ENCODE measurements at places on chromosomes 4 and X.

DNA sequence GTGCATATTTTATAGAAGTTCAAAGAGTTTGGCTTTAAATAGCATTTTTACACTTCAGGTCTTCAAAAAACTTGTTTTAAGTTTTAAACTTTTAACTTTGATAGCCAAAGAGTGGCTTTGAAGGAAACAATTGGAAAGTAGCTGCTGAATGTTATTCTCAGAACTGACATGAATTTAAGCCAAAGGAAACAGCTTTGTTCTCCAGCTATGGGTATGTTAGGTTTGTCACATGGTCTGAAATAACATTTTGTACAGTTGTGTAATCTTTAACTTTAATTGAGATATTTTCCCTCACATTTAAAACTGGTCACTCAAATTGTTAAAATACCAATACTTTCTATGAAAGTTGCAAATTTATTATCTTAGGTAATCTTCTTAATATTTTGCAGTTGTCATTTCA is 564.7 kb downstream of the IL15 start:
- no peak for DNase-seq
- H3K4me1 ChIP-seq = no peaks in the 10 kb centered on the region
- no peak overlapping the region for H3K27ac ChIP-seq
- H3K4me3 ChIP-seq = no peak overlapping the region
- no peaks in the 10 kb centered on the region for H3K36me3 ChIP-seq
- no peaks in the 10 kb centered on the region for H3K27me3 ChIP-seq

DNA sequence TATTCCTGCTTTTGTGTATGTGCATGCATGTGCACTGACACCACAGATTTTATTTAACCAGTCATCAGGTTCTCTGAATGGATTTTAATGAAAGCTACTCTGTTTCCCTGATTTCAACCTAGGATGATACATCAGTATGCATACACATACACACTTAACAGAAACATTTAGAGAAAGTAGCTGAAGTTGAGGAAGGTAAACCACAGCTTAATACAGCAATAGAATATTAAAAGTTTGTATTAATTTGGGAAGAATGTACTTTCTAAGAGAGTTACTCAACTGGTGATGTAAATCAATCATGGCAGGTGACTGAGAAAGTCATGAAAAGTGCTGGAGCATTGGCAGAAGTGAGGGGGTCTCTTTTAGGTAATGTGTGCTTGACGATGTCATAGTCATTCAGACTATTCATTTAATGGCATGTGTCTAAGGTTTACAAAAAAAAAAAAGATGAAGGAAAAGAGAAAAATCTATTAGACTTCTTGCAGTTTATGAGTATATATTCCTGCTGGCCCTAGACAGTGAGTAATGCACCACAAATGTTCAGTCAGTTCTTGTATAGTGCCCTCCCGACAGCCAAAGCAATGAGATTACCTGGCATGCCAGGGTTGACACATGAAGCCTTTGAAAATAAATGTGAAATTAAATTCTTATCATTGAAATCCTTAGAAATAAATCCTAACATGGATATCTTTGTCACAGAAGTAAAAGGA is 187.6 kb downstream of the RAPGEF2 start:
- H3K27me3 ChIP-seq = no peaks in the 10 kb centered on the region
- H3K4me1 ChIP-seq = no peaks in the 10 kb centered on the region
- H3K27ac ChIP-seq = no peak overlapping the region
- no peak overlapping the region for H3K4me3 ChIP-seq
- no peak for DNase-seq

DNA sequence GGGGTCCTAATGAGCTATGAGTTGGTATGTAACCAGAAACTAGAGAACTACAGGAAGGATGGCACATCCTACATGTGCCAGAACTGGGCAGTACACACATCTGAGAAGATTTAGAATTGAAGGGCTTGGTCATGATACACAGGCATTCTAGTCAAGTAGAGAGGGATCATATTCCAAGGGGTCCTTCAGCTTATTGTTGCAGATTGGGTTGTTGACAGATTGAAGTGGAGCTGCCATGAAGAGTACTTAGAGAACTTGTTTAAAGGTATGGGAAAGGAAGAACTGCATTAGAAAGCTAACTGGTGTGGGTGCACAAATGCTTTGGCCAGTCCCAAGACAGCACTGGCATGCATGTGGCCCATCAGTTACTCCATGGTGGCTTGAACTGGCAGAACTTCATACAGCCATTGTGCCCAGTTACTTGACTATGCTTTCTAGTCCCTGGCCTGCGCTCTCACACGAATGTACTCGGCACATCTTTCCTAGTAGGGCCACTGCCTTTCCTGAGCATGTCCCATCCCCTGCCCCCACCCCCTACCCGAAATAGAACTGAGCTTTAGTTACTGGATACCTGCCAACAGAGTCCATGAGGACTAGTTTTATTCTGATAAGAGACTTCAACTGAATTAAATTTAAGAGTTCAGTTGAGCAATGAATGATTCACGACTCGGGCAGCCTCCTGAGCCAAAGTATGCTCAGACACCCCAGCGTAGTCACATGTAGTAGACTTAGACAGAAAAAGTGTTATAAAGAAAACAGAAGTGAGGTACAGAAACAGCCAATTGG is 64.0 kb downstream of the CCNG2 start:
- H3K36me3 ChIP-seq = no peaks in the 10 kb centered on the region
- DNase-seq = no peak
- H3K4me3 ChIP-seq = no peak overlapping the region
- no peaks in the 10 kb centered on the region for H3K4me1 ChIP-seq
- no peak overlapping the region for H3K27ac ChIP-seq

GRCh38 chrX:65536291-65536690 is 1.7 kb upstream of the LAS1L start:
- H3K4me3 ChIP-seq = no peak overlapping the region
- no peaks in the 10 kb centered on the region for H3K27me3 ChIP-seq
- no peak for DNase-seq
- no peaks in the 10 kb centered on the region for H3K4me1 ChIP-seq
- H3K27ac ChIP-seq = no peak overlapping the region
- H3K36me3 ChIP-seq = no peaks in the 10 kb centered on the region

Measured in pancreas (tissue), 10 donors.